ENCODE measurements at places on chromosomes 12 and 14. TPM values are rescaled to one million over a fixed set of nuclear protein-coding genes. Genes with fewer than 3 reads are reported as not detected.

Gene SERPINA5
- total RNA-seq: not detected

Gene MSI1
- total RNA-seq: not detected

Gene TSPAN8
- not detected for total RNA-seq

DNA sequence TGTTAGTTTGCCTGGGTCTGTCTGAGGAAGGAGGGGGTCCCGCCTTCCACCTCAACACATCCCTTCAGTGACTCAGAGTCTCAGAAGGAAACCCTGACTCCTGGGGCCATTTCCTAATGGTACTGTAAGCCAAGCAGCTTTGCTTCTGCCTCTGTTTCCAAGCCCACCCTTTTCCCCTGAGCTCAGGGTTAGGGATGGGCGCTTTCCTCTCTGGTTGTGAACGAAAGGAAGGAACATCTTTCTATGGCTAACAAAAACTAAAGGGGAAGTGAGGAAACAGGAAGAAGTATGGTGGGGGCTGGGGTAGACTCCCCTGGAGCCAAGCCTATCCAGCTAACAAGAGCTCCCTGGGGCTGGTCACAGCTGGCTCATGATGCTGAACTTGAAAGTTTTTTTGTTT lies 11.6 kb upstream of the UNC119B start:
- H3K36me3 ChIP-seq: peaks cover 60% of the 10 kb centered on the region
- no peak overlapping the region for H3K4me3 ChIP-seq
- DNase-seq: no peak
- no peak overlapping the region for H3K27ac ChIP-seq
- H3K4me1 ChIP-seq: peaks cover 2% of the 10 kb centered on the region
- no peaks in the 10 kb centered on the region for H3K27me3 ChIP-seq

DNA sequence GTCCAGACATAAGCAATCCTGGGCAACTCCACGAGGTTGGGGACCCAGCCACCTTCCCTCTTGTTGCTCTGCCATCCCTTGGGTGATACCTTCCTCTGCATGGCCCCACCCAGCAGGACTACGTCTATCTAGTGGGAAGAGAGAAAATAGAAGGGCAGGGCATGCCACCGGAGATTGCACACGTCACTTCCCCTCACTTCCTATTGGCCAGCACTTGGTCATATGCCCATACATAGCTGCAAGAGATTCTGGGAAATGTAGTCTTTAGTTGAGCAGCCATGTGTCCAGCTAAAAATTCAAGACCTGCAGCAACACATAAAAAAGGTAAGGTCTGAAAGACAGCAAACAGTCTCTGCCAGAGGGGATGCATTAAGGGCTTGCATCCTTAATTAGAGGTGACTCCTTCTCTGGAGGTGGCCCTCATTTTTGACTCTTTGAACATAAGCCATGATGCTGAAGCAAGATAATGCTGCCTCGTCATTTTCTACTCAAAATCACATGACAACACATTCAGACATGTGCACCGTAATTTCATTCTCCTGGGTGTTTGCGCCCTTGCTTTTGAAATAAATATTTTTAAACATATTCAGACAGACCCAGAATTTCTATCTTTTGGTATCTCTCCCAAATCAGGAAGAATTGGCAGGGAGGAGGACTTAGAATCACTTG lies 91.8 kb upstream of the PWP1 start:
- no peak overlapping the region for H3K27ac ChIP-seq
- H3K4me1 ChIP-seq: no peaks in the 10 kb centered on the region
- H3K27me3 ChIP-seq: no peaks in the 10 kb centered on the region
- no peak for DNase-seq
- no peak overlapping the region for H3K4me3 ChIP-seq
- H3K36me3 ChIP-seq: peaks cover 9% of the 10 kb centered on the region

DNA sequence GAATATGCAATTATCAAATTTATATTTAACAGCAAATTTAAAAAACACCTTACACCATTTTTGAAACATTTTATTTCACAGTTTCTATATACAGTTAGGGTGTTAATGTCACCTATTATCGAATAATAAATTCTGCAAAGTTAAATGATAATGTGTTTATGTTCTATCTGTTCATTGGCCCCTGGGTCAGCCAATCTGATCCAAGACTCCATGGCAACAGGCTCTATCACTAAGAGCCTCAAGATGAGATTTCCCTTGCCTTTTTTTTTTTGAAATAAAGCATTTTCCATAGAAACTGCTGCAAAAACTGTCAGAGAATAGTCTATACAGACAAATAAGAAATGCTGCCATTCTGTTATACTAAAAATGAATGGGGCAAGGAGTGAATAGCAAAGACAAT lies 83.2 kb upstream of the STAC3 start:
- peaks cover 20% of the 10 kb centered on the region for H3K36me3 ChIP-seq
- no peak overlapping the region for H3K4me3 ChIP-seq
- no peaks in the 10 kb centered on the region for H3K27me3 ChIP-seq
- H3K27ac ChIP-seq: no peak overlapping the region
- DNase-seq: no peak
- no peaks in the 10 kb centered on the region for H3K4me1 ChIP-seq

DNA sequence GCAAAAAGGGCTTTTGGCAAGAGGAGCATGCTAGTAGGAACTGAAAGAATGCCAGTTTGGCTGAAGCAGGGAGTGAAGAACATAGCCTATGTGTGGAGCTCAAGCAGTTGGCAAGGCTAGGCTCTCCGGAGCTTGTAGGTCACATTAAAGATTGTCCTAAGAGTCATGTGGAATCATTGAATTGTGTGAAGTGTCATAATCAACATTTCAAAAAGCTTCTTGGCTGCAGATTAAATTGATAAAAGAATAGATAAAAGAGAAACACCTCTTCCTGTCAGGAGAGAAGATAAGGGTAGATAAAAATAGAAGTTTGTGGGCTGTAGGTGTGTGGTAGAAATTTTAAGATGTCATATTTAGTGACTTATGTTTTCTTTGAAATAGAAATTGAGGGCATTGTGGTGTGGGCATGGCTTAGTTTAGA lies 36.1 kb downstream of the CPSF6 start:
- no peaks in the 10 kb centered on the region for H3K27me3 ChIP-seq
- peak overlapping the region; percentile 3 for H3K4me3 ChIP-seq
- H3K27ac ChIP-seq: peak overlapping the region; percentile 55
- peak; percentile 27 for DNase-seq
- peaks cover 22% of the 10 kb centered on the region for H3K4me1 ChIP-seq
- H3K36me3 ChIP-seq: peaks cover 9% of the 10 kb centered on the region

DNA sequence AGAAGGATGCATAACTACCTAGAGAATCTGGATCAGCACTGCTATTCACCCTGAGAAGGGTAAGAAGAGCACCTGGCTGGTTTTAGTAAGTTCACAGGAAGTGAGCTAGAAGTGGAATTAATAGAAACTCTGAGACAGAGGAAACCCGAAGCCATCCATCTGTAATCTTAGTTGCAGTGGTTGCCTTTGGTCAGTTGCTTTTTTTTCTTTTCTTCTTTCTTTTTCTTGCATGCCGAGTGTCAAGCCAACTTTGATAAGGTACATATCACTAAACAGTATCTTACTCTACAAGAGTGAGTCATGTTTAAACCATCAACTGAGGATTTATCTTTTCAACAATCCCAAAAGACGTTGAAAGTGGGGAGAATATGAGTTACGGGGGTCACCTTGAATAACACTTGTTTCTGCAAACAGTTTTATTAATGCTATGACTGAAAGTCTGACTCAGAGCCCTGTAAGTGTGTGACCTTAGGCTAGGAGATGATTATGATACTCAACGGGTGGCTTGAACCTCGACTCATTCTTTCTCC lies 26.7 kb downstream of the C12orf75 start:
- no peak for DNase-seq
- peaks cover 45% of the 10 kb centered on the region for H3K36me3 ChIP-seq
- no peak overlapping the region for H3K4me3 ChIP-seq

- no peaks in the 10 kb centered on the region for H3K27me3 ChIP-seq
- H3K4me1 ChIP-seq: peaks cover 54% of the 10 kb centered on the region
- no peak overlapping the region for H3K27ac ChIP-seq
- H3K4me3 ChIP-seq: no peak overlapping the region
Measured at GRCh38 chr14:91893007-91893406, 25.7 kb upstream of the TC2N start.

DNA sequence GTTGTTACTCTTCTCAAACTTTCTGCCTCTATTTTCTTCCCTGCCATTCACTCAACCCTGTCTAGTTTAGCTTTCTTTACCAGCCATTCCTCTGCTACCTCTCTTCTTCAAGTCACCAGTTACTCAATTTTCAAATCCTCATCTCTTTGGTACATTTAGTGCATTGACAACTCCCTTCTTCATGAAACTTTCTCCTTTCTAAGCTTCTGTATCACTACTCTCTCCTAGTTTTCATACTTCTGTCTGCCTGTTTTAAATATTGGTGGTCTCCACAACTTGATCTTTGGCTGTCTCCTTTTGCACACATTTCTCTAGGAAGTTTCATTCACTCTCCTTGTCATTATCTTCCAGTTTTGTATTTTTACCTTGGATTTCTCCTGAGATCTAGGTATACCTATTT lies 6.0 kb downstream of the LEMD3 start:
- H3K36me3 ChIP-seq: peaks cover 24% of the 10 kb centered on the region
- H3K4me1 ChIP-seq: peaks cover 29% of the 10 kb centered on the region
- no peak for DNase-seq
- H3K27me3 ChIP-seq: no peaks in the 10 kb centered on the region
- H3K27ac ChIP-seq: no peak overlapping the region

DNA sequence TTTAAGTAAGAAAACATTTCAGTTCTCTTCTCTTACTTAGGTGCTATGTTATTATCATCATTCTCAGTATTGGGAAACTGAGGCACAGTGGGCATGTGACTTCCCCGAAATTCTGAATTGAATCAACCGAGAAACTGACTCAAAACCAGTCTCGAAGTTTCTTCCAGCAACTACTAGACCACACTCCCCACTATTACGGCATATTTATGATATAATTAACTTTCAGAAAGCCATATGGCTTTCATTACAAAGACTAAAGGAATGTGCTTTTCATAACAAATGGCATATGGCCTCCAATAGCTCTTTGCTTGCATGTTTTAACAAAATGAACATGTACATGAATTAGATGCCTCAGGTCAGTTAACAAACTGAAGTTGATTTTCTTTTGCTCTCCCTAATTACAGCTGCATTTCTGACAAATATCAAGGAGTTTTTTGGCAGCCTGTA lies 182.9 kb upstream of the SLC38A2 start:
- no peak overlapping the region for H3K4me3 ChIP-seq
- no peak for DNase-seq
- no peaks in the 10 kb centered on the region for H3K27me3 ChIP-seq

DNA sequence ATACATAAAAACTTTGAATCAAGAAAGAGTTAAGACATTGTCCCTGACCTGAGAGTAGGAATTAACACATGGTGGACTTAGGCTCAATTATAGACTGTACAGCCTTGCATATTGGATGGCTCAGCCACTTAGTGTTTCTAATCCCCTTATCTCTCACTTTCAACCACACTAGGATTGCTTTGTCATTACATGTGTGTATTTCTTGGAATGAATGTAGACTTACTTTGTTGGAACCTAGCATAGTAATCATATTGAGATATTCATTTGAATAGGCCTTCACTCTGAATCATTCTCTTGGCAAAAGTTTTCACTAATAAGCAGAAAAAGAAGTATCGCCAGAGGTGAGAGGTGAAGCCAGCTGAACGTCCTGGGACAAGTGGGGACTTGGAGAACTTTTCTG lies 1973.9 kb upstream of the FLRT2 start:
- H3K36me3 ChIP-seq: no peaks in the 10 kb centered on the region
- DNase-seq: no peak
- no peaks in the 10 kb centered on the region for H3K27me3 ChIP-seq

DNA sequence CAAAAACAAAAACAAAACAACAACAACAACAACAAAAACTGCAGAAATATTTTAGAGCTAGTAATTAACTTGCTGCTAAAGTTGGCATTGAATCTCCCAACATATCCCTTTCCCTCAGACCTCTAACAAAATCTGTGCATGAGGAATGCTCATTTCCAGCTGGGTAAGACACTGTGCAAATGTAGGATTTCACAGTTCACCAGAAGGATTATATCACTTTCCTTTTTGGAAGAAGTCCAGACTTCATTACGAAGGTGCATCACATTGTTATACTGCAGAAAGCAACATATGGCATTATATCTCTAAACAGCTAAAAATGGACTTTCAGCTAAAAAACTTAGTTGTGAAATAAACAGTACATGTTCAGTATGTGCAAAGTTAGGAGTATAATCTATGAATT lies 341.8 kb downstream of the FSCB start:
- H3K4me1 ChIP-seq: no peaks in the 10 kb centered on the region
- no peak overlapping the region for H3K4me3 ChIP-seq
- H3K27ac ChIP-seq: no peak overlapping the region

DNA sequence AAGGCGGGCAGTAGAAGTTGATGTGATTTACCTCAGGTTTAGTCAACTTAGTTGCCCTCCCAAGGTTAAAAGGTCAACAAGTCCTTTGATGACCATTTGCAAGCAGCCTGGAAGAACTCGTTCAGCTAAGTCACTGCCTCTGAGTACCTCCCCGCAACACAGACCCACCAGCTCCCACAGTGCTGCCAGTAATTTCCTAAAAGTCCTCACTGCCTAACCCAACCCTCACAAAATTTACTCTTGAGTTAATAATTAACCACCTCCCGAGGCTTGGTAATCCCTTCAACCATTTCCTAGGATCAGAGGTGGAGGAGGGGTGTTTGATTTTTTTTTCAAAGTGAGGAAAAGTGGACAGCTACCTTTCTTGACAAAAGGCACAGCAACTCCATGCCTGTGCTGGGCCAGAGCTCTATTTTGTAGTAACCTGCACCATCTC lies 55.8 kb downstream of the MAP3K9 start:
- no peaks in the 10 kb centered on the region for H3K27me3 ChIP-seq
- H3K4me1 ChIP-seq: no peaks in the 10 kb centered on the region
- no peak overlapping the region for H3K4me3 ChIP-seq

DNA sequence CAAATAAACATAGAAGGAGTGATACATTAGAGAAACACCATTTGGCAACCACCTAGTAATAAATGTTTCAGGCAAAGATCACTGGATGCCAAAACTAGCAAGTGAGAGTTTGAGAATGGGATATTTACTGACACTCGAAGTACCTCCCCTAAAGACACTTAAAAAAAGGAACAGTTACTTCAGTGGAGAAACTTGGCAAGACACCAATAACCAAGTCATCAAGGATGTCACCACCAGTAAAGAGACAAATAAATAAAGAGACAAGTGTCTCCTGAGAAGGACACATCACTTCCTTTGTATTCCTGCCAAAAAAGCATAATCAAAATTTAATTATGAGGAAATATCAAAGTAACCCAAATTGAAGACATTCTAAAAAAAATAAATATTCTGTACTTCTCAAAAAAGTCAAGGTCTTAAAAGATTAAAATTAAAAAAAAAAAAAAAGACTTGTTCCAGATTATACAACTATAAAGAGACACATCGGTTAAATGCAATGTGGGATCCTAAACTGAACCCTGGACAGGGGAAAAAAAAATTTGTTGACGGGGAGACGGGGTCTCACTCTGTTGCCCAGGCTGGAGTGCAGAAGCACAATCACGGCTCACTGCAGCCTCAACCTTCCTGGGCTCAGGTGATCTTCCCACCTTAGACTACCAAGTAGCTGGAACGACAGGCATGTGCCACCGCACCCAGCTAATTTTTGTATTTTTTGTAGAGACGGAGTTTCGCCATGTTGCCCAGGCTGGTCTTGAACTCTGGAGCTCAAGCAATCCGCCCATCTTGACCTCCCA lies 26.4 kb downstream of the TM7SF3 start:
- no peak overlapping the region for H3K27ac ChIP-seq
- H3K27me3 ChIP-seq: no peaks in the 10 kb centered on the region
- H3K4me3 ChIP-seq: no peak overlapping the region
- peaks cover 2% of the 10 kb centered on the region for H3K4me1 ChIP-seq

GRCh38 chr14:61733972-61734371 lies 28.2 kb upstream of the SNAPC1 start:
- H3K4me1 ChIP-seq: peaks cover 22% of the 10 kb centered on the region
- peaks cover 56% of the 10 kb centered on the region for H3K36me3 ChIP-seq
- no peaks in the 10 kb centered on the region for H3K27me3 ChIP-seq
- DNase-seq: no peak

GRCh38 chr12:117671734-117672133 lies 297.1 kb downstream of the KSR2 start:
- DNase-seq: no peak
- H3K27me3 ChIP-seq: no peaks in the 10 kb centered on the region
- no peaks in the 10 kb centered on the region for H3K36me3 ChIP-seq
- no peaks in the 10 kb centered on the region for H3K4me1 ChIP-seq

Measured in activated CD4-positive, alpha-beta T cell treated with anti-CD3 and anti-CD28 coated beads, Interleukin-2, amount 10 ng/mL, durations not matched to agents 7 days and 5 days (primary cell).